GM23248 (cell line): ENCODE measurements at places on chromosomes 2 and 18. TPM values are rescaled to one million over a fixed set of nuclear protein-coding genes. Genes with fewer than 3 reads are reported as not detected.

Gene PHOSPHO2
- 0.86 and 2.4 TPM in 2 replicates for total RNA-seq

Gene RNF125
- total RNA-seq: 0.32 and 1.4 TPM in 2 replicates

Gene SERPINB12
- not detected in 2 replicates for total RNA-seq

Gene LOXHD1
- not detected in 2 replicates for total RNA-seq

GRCh38 chr2:50691513-50691912 is 340.4 kb downstream of the NRXN1 start:
- DNase-seq: no peak

DNA sequence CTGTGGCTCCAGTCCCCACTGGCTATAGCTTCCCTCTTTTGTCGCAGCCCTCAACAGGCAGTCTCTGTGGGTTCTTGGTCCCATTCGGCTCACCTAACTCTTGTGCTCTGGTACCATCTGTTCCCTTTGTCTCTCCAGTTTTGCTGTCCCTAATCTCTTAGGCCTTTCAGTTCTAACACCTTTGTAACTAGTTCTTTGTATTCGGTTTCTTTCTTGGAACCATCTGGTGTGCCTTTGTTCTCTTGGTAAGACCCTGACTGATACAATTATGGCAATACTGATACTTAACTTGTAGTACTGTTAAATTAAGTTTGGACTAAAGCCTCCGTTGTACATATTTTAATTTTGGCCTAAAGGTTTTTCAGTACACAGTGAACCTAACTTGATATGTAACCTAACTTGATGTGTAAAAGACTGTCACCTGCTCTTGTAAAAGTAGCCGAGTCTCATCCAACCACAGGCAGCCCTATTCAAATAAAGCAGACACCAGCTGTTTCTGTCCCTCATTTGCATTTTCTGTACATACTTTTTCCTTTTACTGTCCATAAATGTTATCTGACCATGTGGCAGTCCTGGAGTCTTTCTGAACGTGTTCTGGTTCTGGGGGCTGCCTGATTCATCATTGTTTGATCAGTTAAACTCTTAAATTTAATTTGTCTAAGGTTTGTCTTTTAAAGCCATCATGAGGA is 4.8 kb upstream of the MRPL44 start:
- no peak for DNase-seq

- peak; percentile 40 for DNase-seq
Measured at GRCh38 chr18:43049021-43049420, 66.5 kb downstream of the RIT2 start.

DNA sequence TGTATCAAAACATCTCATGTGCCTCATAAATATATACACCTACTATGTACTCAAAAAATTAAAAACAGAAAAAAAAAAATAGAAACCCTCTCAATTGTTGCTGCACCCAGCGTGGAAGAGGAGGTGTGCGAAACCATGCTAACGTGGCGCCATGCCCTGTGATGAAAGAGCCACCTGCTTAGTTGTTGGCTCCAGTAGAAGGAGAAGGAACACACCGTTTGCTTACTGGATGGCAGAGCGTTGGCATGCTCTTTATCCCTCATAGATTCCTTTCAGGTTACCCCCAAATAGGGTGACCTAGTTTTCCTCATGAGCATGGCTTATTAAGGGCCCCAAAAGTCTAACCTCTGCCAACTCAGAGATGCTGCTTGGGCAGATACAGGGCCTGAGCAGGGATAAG is 332.1 kb downstream of the AGAP1 start:
- DNase-seq: no peak
